ENCODE measurements at places on chromosomes 13 and 19. TPM values are rescaled to one million over a fixed set of nuclear protein-coding genes. Genes with fewer than 3 reads are reported as not detected.

The RFXAP gene
- 1.3 TPM for total RNA-seq

The CCDC97 gene
- 13.2 TPM for total RNA-seq

The KLK1 gene
- not detected for total RNA-seq

The ZNF578 gene
- 7.0 TPM for total RNA-seq

The KIR2DL3 gene
- total RNA-seq = not detected

The MAG gene
- not detected for total RNA-seq

The STAP2 gene
- total RNA-seq = 5.5 TPM

The SERPINE3 gene
- not detected for total RNA-seq

The CAPN12 gene
- total RNA-seq = 0.15 TPM

The KLC3 gene
- under 0.01 TPM for total RNA-seq

The IGFL1 gene
- not detected for total RNA-seq

The TEX29 gene
- not detected for total RNA-seq

The LGALS7B gene
- 0.73 TPM for total RNA-seq

The KIR3DL1 gene
- total RNA-seq = not detected

The ZNF835 gene
- 1.2 TPM for total RNA-seq

The ZNF83 gene
- total RNA-seq = 50.6 TPM

The TRAPPC2B gene
- total RNA-seq = 16.7 TPM

The IPO5 gene
- total RNA-seq = 205 TPM

The C19orf38 gene
- total RNA-seq = 1.7 TPM

The STOML3 gene
- total RNA-seq = not detected

The KCNK6 gene
- total RNA-seq = 3.6 TPM

The ZNF541 gene
- total RNA-seq = not detected

The NLRP9 gene
- not detected for total RNA-seq

The SULT2B1 gene
- not detected for total RNA-seq

The NLRP5 gene
- not detected for total RNA-seq

The ADPRHL1 gene
- total RNA-seq = 1.0 TPM

The KASH5 gene
- not detected for total RNA-seq

The CCDC194 gene
- total RNA-seq = 0.15 TPM

The PCDH17 gene
- 0.15 TPM for total RNA-seq

The NFIX gene
- 204 TPM for total RNA-seq

The SYNGR4 gene
- not detected for total RNA-seq

The EMC10 gene
- 58.7 TPM for total RNA-seq

The TMIGD2 gene
- total RNA-seq = not detected

The LGI4 gene
- total RNA-seq = 0.29 TPM

The SRRM5 gene
- total RNA-seq = 0.17 TPM

The ZNF582 gene
- total RNA-seq = 2.6 TPM

All from smooth muscle cell of trachea (primary cell).